ENCODE measurements at places on chromosomes 3 and 15.

GRCh38 chr3:147943265-147943945 is 534.2 kb downstream of the ZIC1 start:
- no peak for DNase-seq

- DNase-seq = no peak
Observed at GRCh38 chr3:3798631-3799113, 559 bp upstream of the LRRN1 start.

DNA sequence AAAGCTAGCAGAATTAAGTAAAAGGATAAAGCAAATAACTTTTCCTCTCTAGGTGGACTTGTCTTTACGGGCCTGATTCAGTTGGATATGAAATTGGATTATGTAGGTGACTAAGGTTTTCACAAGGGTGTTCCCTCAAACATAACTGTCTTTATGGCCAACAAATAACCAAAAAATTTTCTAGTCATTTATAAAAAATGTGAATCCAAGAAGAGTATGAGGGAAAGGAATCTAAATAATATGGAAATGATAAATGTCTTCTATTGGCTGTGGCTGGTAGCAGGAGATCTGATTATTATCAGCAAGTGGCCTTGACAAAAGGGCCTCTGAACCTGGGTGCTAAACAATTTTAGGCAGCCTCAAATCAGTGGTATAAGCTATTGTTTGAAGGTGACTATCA is 594.0 kb upstream of the UBE2E2 start:
- no peak for DNase-seq

- DNase-seq = no peak
Observed at GRCh38 chr3:53478166-53478830, 16.1 kb upstream of the CACNA1D start.
